ENCODE measurements at places on chromosomes 5 and 9.

DNA sequence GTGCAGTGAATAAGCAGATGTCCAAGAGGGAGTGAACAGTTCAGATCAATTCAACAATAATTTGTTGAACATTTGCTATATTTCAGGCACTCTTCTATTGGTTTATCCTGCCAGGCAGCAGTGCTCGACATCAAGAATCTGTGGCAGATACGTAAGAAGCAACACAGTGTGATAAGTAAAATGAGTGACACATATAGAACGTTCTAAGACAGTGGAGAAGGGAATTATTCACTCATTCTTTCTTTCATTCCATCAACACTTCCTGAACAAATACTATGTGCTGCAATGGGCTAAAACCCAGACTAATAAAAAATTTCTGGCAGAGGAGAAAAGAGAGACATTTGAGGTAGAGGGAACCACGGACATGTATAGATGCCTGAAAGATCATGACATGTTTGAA is 89.9 kb upstream of the GLIS3 start:
- no peak for DNase-seq

- no peak for DNase-seq
Observed at GRCh38 chr9:131635285-131635684, 90.0 kb downstream of the PRRT1B start.

GRCh38 chr9:112839331-112839730 is 51.3 kb downstream of the SLC46A2 start:
- no peak for DNase-seq

- no peak for DNase-seq
Observed at GRCh38 chr9:109737295-109737694, 42.7 kb upstream of the PALM2AKAP2 start.

DNA sequence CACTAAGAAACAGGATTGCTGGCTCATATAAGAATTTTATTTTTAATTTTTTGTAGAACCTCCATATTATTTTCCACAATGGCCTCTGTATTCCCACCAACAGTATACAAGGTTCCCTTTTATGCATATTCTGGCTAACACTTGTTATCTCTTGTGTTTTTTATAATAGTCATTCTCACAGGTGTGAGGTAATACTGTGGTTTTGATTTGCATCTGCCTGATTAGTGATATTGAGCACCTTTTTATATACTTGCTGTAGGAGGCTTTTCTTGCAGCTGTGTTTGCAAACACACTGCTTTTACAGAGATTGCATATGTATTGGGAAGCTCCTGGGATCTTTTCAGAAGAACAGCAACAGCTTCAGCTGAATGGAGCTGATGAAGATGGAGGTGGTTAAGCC is 164.8 kb downstream of the DEPDC1B start:
- DNase-seq: no peak

GRCh38 chr5:126139086-126139485 is 284.1 kb upstream of the GRAMD2B start:
- DNase-seq: no peak

DNA sequence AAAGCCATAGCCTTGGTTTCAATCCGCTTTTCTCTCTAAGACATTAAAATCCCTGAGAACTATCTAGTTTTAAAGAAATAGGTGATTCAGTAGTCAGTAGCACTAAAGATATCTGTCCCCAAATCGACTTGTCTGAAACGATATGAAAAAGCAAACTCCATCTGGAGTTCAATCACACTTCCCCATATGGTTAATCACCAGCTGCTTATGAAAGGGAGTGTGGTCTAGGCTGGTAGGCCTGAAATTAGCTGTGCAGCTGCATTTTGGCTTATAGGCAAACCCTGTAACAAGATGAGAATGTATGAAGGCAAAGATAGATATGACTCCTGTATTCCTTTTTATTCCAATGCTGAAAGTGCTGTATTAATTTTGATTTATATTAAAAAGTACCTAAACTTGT is 65.9 kb downstream of the DMRTA1 start:
- DNase-seq: no peak

DNA sequence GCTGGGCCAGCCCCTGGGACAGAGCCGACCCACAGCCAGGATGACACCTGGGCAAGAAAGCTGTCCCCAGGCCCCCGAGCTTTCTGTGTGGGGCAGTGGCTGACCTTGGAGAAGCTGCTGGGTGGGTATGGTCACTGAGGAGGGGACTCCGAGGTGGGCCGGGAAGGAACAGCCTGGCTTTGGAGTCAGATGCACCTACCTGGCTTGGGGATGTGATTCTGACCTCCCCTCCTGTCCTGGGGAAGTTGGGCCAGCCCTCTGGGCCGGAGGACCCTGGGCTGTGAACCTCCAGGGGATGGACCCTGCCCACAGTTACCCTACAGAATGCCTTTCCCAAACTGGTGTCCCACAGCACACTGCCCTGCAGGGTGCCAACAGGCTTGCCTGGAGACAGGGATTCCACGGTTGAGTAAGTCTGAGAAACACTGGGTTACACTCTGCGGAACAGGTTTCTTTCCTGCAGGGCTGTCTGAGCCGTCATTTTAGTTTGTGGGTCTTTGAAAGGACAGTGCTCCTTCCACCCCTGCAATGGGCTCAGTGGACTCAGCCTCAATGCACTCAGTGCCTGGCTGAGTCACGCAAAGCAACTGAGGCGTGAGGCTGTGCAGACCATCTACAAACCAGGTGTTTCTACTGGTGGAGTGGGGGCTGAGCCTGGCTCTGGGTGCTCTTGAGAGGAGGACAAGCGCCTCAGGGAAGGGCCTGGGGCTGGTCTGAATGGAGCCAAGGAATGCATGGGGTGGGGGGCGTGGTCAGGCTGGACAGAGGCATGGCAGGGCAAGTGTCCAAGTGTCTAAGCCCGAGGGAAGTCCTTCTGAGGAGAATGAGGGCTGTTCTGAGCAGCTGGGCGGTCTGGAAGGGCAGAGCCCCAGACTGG is 41.3 kb upstream of the PHYKPL start:
- DNase-seq: no peak

- DNase-seq: no peak
Observed at GRCh38 chr9:5563417-5563815, 53.1 kb downstream of the PDCD1LG2 start.
